Adrenal gland (tissue), 19 donors: ENCODE measurements at places on chromosomes 7 and 10. TPM values are rescaled to one million over a fixed set of nuclear protein-coding genes. Genes with fewer than 3 reads are reported as not detected.

NUTM2A gene
- 1.4 TPM for polyA plus RNA-seq

C10orf62 gene
- polyA plus RNA-seq: 0.26 TPM

CCL24 gene
- polyA plus RNA-seq: not detected

RAPGEF5 gene
- 19.8 TPM for polyA plus RNA-seq

INTS1 gene
- 152 TPM for polyA plus RNA-seq

CYP3A7 gene
- polyA plus RNA-seq: 0.09 TPM

MSS51 gene
- polyA plus RNA-seq: 0.71 TPM

COBL gene
- polyA plus RNA-seq: 1.4 TPM

SPDYE8 gene
- polyA plus RNA-seq: not detected
